ENCODE measurements at places on chromosomes 3 and 15.

DNA sequence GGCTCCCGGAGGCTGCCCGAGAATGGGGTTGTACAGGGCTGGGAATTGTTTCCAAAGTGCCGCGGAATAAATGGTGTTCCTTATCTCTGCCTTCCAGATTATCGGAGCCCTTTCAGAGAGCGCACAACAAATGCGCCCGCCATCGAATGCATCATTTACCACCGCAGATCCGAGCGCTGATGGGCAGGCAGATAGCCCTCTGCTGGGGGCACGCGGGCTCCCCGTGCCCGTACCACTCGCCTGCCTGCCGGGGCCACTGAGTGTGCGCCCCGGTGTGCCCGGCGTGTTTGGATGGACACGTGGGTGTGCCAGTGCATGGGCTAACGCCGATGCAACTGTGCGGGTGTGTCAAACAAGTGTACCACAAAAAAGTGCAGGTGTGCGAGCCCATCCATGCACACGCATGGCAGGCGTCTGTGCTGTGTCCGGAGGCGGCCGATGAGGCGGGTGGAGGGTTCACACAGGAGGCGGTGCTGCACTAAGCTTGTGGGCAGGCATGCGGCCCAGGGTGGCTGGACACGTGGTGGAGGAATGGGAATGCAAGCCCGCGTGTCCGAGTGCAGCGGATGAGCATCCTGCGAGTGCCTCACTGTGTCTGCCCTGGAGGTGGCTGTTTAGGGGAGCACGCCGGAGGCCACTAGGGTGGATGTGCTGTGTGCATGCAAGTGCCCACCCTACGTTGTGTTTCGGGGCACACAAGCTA is 3.8 kb upstream of the GATA2 start:
- DNase-seq, result no peak

- DNase-seq, result no peak
Observed at GRCh38 chr3:45387636-45388348, 584 bp upstream of the LARS2 start.

DNA sequence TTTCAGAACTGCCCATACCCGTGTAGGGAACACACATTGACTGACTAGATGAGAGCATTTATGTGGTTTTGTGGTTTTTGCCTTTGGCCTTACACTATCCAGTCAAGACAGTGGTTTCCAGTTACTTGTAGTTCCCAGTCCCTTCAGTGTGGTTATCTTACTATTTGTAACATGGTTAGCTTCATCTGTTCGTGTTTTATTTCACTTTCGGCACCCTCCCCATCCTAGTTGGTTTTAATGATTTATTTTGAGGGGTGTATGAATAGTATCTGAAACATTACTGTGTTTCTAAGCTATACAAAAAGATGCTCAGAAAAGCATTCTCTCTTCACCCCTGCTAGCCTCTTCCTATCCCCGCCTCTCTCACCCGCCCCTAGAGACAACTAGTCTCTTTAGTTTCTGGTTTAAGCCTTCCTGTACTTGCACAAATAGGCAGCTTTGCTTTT is 14.1 kb downstream of the LYSMD4 start:
- DNase-seq, result no peak

DNA sequence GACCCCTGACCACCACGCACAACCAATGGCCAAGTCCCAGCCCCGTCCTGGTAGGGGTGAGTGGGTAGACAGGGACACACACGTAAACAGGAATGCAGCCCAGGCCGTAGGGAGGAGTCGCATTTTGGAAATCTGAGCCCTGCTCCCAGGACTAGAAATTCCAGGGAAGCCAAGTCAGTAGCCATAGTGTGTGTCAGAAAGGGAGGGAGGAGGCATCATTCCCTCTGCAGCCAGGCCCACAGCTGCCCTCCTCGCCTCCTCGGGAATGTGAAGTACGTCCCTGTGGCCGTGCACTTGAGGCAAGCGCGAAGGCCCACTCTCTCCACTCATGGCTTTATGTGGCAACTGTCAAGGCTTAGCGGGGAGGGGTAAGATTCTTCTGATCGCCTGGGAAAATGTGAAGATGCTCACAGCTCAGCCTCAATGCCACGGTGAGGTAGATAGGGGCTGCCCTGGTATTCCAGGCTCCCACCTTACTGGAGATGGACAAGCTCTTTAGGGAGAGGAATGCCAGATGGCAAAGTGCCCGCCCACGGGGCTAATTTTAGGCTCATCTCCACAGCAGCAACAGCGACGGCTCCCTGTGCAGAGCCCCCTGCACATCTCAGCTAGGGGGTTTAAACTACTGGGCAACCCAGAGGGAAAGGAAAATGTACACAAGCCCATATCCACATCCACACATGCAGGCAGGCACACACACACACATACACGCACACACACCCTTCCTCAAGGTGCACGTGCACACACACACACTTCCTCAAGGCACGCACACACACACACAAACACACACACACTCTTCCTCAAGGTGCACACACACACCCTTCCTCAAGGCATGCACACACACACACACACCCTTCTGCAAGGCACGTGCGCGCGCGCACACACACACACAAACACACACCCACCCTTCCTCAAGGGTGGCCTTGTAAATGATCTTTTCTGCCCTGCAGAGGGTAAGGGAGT is 65.5 kb downstream of the ADCY5 start:
- no peak for DNase-seq

GRCh38 chr15:30870681-30871080 is 33.0 kb upstream of the FAN1 start:
- DNase-seq, result no peak

DNA sequence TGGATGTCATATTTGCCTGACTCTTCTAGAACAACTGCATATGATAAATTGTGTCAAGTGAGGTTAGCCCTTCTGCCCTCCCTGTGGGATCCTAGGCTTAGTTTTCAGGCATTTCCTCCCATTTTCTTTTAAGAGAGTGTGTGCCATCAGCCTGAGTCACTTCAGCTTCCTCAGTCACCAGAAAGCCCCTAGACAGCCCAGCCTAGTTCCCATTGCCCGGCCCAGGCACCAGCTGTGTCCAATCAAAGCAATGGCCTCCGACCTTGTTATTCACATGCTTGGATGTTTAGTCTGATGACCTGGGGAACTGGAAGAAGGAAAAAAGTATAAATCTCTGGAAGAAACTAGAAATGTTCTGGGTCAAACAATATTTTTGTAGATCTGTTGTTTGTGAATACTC is 221.9 kb upstream of the LRIG1 start:
- no peak for DNase-seq

DNA sequence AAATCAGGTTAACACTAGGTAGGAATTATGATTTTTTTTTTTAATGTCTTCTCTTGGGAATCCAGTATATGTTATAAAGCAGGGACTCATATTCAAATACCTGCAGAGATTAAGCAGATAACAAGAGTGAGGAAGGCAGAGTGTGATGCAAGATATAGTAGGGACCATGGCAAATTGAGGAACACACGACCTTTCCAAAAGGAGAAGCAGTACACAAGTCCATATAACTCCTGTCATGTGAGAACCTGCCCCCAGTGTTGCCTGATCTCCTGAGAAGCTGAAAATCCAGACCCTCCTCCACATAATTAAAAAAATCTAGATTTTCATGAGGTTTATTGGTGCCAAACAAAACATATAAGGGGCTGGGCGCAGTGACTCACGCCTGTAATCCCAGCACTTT is 3.6 kb downstream of the RFC4 start:
- no peak for DNase-seq
